ENCODE measurements at places on chromosomes 3 and 15.

DNA sequence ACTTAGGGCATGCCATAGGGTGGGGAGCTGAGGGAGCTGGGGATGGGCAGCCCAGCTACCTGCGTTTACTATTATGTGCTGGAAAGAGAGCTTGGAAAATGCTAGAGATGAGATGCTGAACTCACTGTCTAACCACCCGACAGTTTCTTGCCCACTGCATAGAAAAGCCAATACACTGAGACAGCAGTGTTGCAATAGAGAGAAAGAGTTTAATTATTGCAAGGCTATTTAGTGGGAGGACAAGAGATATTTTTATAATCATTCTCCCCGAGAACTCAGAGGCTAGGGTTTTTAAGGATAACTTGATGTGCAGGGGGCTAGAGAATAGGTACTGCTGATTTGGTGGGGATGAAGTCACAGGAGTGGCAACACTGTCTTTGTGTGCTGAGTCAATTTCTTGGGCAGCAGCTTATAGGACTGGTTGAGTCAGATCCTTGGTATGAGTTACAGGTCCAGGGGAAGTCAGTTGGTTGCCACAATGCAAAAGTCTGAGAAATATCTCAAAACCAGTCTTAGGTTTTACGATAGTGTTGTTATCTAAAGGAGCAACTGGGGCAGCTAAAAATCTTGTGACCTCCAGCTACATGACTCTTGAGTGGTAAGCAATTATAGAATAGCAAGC lies 205.9 kb downstream of the GABRG3 start:
- no peak for DNase-seq

DNA sequence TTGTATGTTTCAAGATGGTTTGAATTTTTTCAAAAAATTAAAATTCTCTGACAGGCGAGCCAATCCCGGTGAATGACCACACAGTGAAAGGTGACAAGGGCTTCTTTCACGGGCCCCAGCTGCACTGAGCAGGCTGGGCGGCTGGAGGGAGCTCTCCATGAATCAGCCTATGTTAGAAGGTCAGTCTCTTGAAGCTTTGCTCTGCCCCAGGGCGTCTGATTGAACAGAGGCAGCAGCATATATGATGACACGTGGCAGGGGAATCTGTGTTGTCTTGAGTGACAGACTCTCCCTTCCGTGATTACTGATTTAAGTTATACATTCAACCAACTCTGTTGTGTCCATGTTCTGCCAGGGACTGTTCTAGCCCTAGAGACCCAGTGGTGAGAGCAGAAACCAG lies 51.5 kb downstream of the ISG20 start:
- no peak for DNase-seq

GRCh38 chr3:102687851-102688555 lies 253.2 kb downstream of the ZPLD1 start:
- no peak for DNase-seq

- no peak for DNase-seq
These were observed at the start of gene ATP10A for GRCh38 chr15:25863111-25863967. Gene ATP10A (minus strand): TSS chr15:25863327. CDS start chr15:25863096, 231 bp downstream.

DNA sequence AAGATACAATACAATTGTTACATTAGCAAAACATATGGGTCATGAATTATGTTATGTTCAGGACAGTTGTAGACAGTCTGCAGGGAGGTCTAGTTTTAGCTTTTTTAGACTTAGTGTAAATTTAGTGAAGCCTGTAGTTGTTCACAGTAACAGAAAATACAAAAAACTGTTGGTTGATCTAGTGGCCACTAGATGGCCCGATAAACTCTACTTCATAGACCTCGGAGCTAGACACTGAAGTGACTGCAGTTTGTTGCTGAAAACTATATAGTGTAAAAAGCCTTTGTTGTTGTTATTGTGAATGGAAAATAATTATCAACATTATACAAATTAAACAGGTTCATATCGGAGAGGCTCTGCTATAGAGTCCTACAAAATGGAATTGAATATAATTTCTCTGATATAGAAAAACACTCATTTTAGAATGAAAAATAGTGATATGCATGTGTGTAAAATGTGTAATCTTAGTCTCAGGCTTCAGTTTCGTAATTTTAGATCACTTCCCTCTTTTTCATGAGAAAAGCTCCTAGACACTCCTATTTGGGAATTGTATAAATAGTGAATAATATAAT lies 18.3 kb downstream of the MAGEL2 start:
- no peak for DNase-seq

- no peak for DNase-seq
These were observed 169.3 kb downstream of the DPH6 start for GRCh38 chr15:35376707-35377106.

DNA sequence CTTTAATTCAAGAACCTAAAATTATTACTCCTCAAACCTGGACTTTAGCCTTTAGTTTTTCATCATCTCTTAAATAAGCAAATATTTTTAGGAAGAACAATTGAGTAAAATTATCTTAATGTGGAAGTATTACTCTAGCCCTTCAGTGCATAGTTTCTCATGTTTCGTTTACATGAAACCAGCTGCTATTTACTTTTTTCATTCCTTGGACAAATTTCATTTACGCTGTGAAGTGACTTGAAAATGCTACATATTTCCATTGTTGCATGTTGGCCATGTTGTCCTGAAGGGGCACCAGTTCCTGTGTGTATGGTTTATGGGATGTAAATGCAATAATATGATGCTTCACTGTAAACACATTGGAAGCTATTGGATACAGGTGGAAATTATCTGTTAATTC lies 49.9 kb downstream of the SLC25A26 start:
- DNase-seq, result no peak

DNA sequence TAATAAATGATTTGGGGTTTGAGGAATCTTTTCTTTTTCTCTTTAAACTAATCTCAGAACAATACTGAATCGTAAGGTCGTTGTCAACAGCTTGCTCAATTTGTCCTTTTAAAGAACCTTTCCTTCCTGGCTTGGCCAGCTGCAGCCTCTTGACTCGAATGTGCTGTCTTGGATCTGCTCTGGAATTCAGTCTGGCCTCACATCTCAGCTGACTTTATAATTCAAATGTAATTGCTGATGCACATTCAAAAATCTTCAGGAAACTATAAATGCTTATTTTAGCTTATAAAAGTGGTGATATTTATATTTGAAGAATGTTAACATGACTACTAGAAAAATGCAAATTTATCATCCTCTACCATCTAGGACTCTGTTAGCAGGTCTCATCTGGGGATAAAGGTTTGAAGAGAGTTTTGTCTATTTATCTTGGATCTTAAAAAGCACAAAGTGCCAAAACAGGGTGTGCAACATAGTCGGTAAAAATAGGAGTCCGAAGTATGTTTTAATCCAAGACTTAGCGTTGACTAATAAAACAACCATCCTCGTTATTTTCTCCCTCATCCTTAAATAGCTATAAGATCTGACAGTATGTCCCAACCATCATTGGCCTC lies 1035.2 kb downstream of the MCTP2 start:
- DNase-seq, result no peak

GRCh38 chr15:90706394-90707327 lies 10.5 kb upstream of the BLM start:
- no peak for DNase-seq

- DNase-seq, result no peak
These were observed 17.9 kb downstream of the TERC start for GRCh38 chr3:169746924-169747323.

- DNase-seq, result no peak
These were observed 1.6 kb upstream of the CISH start for GRCh38 chr3:50612970-50613846.

- no peak for DNase-seq
These were observed 30.2 kb downstream of the LPP start for GRCh38 chr3:188184160-188184559.

- no peak for DNase-seq
These were observed 25.8 kb upstream of the PRTG start for GRCh38 chr15:55768670-55769185.

GRCh38 chr15:27238707-27239423 lies 267.9 kb downstream of the GABRG3 start:
- DNase-seq, result no peak

- no peak for DNase-seq
These were observed 26.6 kb upstream of the KY start for GRCh38 chr3:134677196-134677986.

DNA sequence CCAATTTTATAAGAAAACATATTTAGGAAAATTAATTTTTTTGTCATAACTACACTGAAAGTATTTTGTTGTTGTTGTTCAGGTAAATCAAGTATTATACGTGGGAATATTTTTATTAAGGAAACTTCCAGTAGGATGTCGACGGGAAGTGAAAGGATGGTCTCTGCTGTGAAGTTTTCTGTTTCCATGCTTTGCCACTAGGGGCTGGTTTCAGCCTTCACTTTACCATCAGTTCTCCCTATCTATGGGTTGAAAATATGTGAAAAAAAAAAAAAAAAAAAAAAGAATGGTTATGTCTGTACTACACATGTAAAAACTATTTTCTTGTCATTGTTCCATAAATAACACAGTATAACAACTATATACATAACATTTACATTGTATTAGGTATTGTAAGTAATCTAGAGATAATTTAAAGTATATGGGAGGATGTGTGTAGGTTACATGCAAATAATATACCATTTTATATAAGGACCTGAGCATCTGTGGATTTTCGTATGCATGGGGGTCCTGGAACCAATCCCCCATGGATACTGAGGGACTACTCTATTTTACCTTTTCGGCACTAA lies 136.7 kb downstream of the SMAD6 start:
- DNase-seq, result no peak

GRCh38 chr3:107297597-107297996 lies 79.6 kb upstream of the CCDC54 start:
- no peak for DNase-seq

- DNase-seq, result no peak
These were observed 451.0 kb downstream of the MFSD1 start for GRCh38 chr3:159252772-159253384.

DNA sequence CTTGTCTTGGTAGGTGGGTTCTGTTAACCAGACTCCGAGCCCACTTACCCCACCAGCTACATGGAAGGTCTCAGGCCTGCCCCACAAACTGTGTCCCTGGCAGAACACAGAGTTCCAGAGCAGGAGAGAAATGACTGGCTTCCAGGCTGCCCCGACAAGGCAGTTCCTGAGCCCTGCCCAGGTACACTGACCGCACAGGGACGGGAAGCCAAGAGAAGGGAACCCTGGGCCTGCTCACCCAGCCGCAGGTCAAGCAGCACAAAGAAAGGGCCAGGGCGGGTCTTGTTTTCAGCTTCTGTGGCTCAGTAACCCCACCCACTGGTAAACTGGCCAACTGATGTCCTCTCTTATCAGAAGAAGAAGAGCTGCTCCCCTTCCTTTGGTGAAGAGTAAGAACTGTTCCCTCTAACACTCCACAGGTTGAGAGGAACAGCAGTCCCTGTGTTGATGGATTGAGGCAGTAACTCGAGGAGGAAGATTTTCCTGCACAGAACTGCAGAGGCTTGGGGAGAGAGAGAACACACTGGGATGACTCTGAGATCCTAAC lies 68.4 kb downstream of the CRTC3 start:
- no peak for DNase-seq

GRCh38 chr3:51734572-51734907 lies 27.7 kb downstream of the GRM2 start:
- DNase-seq, result no peak

GRCh38 chr3:145209561-145209960 lies 951.4 kb downstream of the PLOD2 start:
- no peak for DNase-seq

- DNase-seq, result no peak
These were observed 3.9 kb downstream of the GRM2 start for GRCh38 chr3:51710631-51711351.

DNA sequence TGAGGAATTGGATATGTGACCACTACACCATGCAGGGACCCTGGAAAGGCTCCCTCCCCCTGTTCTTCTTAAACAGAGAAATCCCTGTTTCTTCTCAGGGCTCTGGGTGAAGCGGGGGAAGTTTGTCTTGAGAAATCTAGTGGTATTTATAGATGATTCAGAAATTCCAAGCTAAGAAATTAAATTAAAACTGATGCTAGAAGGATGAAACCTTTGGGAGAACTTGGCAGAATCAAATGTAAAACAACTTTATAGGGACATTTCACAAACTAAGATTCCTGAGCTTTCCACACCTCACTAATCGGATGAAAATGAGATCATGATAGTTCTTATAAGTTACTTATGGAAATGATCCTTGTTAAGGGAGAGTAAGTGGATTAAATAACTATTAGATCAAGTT lies 54.2 kb downstream of the FBXL2 start:
- no peak for DNase-seq

DNA sequence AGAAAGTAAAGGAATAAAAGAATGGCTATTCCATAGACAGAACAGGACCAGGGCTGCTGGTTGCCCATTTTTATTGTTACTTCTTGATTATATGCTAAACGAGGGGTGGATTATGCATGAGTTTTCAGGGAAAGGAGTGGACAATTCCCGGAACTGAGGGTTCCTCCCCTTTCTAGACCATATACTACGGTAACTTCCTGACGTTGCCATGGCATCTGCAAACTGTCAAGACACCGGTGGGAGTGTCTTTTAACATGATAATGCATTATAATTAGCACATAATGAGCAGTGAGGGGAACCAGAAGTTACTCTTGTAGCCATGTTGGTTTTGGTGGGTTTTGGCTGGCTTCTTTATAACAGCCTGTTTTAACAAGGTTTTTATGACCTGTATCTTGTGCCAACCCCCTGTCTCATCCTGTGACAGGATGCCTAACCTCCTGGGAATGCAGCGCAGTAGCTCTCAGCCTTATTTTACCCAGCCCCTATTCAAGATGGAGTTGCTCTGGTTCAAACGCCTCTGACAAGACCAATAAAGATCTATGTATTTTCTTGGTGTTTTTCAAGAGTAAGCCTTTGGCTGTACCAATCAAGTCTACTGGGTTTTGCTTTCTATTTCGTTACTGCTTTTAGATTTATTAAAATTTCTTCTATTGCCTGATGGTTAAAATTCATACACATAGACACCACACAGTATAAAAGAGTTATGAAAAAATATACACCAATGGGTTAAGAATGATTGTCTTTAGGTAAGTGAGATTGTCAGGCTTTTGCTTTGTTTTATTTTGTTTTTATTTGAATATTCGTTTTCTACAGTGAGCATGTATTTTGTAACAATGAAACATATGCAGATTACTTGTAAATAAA lies 37.4 kb upstream of the CTDSPL start:
- DNase-seq, result no peak

GRCh38 chr15:90512981-90513380 lies 16.7 kb upstream of the CRTC3 start:
- no peak for DNase-seq

DNA sequence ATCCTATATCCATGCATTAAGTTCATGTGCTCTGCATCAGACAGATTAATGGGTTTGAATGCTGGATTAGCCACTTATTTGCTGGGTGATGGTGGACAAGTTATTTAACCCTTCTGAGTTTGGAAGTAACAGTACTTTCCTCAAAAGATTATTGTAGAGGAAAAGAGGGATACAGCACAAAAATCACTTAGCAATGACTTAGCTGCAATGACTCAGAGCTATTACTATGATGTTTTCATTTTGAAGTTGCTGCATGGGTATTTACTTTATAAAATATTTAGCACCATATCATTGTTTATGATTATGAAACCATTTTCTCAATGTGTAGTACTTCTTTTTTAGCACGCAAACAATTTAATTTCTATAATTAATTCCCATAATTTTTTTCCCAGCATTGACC lies 248.4 kb downstream of the MYRIP start:
- DNase-seq, result no peak
